Stimulated activated memory B cell treated with anti-CD40 and anti-IgM and Interleukin-4, amounts not matched to agents 10 μg/mL and 1 μg/mL and 100 μg/mL, for 72 hours (primary cell): ENCODE measurements at places on chromosomes 3 and 15.

DNA sequence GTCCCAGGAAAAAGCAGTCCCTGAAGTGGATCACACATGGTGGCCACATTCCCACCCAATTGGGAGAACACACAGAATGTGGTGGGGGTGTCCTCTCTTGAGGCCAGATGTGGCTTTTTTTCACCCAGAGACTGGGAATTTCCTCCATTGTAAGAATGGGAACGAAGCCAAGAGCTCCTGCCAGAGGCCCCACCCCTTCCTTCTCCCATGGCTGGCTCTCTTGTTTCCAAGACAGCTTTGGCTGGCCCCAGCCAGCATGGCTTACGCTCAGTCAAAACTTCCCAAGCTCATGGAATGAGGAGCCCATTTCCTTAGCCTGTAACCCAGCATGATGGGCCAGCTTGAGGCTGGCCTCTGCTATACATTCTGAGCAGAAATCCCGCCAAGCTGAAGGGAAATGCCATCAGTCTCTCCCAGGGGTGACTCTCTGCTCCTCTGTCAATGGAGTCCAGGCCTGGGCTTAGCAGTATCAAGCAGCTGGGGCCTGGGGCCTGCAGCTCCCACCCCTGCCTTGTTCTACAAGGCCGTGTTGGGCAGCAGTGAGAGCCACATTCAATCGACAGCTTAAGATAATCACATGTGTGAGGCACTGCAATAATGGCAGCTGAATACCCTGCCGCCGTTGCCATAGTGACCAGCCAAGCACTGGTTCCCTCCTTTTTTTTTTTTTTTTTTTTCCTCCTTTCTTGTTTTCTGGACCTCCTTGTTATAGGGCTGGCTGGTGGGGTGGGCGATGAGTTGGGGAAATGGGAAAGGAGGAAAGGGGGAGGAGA, 142.4 kb downstream of the EPHB1 start:
- ATAC-seq: no peak

DNA sequence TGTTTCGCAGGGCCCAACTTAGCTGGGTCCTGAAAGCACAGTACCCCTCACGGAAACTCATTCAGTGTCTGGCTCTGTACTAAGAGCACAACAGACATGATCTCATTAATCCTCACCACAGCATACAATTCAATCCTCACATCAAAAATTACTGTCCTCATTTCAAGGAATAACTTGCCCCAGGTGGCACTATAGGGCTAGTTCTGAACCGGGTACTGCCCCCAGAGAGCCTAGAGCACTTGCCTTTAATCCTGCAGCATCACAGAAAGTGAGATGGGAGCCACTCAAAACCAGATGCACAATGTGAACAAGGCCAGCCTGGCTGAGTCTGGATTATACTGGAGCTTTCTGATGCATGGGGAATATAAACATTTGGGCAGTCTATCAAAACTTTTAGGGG, 122.6 kb downstream of the OSBPL10 start:
- peak; percentile 48 for ATAC-seq

DNA sequence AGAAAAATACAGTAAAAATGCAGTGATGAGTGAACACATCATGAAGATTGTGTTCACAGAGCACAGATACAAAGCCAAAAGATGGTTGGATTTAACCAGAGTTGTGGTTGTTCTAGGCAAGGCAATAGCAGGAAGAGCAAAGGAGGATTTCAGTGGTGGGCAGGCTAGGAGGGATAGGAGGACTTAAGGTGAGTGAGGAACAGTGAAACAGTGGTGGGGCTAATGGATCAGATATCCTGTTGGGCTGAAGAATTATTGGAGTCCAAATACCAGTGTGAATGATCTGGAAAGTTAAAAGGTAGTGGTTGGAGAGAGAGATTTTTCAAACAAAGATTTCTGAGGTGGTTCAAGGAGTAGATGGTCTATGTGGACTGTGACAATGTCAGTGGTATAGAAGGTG, 108.3 kb downstream of the B3GALNT1 start:
- ATAC-seq: no peak

DNA sequence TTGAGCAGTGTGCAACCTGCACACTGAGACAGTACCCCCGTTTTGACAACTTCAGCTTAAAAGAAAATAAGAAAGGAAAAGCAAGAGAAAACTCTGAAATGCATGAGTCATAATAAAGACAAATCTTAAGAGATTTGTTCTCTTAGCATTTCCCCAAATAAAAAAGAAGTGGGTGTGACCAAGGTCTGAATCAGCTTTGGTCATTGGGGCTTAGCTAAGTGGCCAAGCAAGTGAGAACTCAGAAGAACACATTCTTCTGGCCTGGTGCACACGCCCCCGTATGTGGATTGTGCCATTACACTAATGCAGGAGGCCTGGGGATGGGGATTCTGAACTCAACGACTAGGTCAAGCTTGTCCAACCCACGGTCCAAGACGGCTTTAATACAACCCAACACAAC, 56.9 kb upstream of the PDZRN3 start:
- no peak for ATAC-seq

DNA sequence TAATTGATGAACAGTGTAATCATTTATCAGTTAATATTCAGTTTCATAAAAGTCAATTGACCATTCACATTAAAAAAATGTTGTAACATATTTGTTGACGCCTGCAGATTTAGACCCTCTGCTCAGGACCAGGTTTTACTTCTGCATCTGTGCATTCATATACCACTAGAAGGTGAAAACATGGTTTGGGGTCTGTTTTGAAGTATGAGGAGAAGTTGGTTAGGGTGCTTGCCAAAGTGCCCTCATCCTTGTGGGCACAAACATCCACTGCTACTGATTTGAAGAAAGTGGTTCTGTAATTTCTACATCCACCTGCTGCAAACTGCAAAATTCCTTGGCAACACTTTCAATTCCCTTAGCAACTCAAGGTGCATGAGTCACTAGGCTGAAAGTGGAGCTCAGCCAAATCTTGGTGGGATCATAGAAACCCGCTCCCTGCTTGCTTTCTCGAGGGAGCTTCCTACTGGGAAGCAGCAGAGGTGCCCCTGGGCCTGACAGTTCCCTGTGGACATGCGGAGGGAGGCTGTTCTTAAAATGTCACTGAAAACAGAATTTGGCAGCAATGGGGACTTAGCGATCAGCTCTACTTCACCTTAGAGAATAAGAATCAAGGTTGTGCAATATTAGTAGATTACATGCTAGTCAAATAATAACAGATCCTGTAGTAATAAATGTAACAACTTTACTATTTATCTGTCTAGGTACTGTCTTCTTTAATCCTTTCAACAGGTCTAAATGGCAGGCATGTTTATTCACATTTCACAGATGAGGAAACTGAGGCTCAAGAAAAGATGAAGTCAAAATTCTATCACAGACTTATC, 301.0 kb upstream of the TBL1XR1 start:
- ATAC-seq: no peak

DNA sequence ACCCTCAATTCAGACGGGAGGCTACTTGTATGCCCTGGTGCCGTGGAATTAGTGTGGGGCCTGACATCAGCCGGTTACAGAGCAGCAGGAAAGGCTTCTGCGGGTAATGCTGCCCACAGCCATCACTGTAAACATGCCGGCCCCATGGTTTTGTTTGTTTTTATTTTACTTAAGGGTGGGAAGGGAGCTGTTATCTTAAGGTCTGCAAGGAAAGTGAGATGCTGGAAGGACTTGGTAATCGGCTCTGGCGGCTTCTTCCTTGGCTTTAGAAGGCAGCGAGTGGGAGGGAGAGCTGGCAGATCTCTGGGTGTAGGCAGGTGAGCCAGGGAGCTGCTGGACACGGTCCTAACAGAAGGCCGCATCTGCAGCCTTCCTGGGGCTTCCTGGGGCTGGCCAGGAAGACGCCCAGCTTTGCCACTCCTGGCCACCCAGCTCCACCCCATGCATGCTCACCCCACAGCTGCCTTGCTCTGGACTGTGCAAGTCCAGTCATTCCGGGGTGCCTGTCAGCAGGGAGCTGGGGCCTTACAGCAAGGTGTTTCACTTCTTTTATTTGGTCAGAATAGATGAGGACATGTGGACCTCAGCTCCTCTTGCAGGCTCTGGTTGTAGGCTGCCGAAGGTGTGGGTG, 54.1 kb upstream of the FURIN start:
- no peak for ATAC-seq

DNA sequence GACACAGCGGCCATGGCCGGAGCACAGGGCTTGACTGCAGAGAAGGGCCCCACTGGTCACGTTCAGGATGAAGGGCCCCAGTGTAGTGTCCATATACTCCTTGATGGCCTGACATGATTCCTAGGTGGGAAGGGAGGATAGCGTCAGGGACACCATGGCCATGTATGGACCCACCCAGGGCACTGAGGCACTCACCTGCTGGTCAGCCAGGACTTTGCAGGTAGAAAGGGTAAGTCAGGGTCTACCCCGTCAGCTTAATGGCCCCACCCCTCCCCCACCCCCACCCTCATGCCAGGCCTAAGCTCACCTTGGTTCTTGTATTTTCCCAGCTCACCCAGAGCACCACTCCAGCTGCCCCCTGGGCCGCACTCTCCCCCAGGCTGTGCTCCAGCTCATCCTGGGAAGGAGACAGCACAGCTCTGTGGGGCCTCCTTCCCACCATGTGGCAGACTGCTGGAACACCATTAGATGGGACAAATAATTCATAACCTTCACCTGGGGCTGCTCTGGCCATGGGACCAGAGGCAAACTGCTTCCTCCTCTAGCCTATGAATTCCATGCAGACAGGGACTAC, 1.6 kb upstream of the HYAL3 start:
- no peak for ATAC-seq

GRCh38 chr15:66938114-66938830, 127.1 kb upstream of the SMAD3 start:
- no peak for ATAC-seq

GRCh38 chr15:25176991-25177954, 222.5 kb downstream of the SNRPN start:
- ATAC-seq: no peak

DNA sequence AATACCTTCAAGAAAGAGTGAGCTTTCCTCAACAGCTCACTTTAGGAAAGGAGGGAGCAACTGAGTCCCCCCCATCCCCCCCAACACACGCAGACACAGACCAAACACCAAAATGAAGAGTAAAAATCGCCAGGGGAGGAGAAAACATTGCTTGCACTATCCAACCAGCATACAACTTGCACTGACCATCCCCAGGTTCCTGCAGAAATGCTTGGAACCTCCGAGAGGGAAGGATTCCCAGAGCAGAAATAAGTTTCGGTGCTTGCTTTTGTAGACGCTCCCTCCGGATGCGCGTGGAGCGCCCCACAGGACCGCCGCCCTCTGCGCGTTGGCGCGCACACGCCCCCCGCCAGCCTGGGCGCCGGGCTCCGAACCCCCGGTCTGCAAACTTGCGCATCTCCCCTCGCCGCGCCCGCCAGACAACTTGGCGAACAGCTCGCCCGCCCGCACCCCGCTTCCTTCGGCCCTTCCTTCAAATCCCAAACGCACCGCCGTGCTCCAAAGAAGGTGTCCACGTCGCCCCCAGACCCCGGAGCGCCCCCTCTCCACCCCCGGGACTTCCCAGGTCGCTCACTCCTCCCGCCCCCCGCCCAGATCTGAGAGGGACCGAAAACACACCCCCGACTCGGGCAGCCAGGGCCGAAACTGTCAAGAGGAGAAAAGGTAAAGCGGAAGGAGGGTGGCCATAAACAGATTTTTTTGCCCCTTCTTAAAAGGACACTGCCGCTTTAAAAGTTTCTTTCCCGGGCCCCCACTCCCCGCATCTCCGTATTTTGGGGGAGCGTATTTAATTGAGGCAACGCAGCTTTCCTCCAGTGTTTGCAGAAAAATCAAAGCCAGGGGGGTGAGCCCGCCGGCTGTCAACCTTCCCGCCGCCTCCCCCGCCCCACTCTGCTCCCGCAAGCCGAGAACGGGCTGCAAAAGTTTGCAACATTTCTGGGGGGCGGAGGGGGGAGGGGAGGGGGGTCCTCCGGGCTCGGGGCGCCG, 859 bp downstream of the RORA start:
- no peak for ATAC-seq

DNA sequence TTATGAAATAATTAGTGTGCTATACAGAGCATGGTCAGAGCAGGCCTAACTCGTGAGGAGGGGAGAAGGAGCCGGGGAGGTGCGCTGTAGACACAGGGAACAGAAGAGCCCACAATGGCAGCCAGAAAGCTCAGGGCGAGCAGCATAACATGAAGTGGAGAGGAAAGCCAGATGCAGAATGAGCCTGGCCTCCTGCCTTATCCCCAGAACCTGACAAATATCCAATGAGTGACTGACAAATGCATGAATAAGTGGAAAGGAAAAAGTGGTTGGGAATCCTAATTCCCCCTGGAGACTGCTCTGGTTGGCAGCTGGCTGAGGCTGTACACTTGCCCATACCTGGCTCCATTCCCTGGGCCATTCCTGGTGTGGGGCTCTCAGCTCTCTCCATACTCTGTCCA, 9.2 kb upstream of the MST1R start:
- ATAC-seq: no peak

DNA sequence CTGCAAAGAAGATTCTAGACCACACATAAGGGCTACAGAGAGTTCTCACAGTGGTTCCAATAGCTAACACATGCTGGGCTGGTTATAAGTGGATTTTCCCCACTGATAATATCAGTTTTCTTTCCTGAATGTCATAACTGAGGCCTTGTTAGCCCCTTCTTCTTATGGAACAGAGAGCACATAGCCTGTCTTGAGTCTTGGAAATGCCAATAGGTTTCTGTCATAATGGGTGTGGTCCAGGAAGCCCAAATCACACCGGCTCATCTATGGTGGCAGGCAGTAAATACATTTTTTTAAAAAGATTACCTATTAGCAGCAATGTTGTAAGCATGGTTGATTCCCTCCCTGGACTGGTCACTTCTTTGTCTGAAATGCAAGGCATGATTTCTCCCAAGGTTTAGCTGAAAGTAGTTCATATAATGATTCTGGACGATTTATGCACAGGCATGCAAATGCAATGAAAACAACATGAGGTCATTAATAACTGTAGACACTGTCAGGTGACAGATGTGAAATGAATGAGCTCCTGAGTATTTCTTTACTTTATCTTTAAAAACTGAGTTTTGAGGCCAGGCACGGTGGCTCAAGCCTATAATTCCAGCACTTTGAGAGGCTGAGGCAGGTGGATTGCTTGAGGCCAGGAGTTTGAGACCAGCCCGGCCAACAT, 67.2 kb upstream of the ATP2C1 start:
- ATAC-seq: no peak

DNA sequence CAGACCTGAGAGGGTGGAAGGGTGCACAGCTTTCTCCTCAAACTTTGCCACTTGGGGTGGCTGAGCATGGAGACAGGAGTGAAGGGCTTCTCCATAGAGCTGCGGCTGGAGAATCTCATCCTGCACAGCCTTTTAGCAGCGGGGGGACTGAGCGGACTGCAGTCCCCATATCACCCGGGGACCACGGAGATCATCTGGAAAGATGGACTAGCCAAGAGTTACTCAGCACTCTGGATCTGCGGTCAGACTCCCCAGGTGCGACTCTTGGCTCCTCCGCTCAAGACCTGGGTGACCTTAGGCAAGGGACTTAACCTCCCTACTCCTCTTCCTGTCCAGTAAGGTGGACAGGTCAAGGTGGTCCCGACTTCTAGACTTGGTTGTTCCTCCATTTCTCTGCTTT, 125.8 kb upstream of the MEF2A start:
- no peak for ATAC-seq

GRCh38 chr3:45566196-45566595, 28.4 kb upstream of the LIMD1 start:
- ATAC-seq: peak; percentile 47

GRCh38 chr3:104717828-104718196, 648.9 kb upstream of the ALCAM start:
- ATAC-seq: peak; percentile 83
